ENCODE measurements at places on chromosomes 2 and 18. TPM values are rescaled to one million over a fixed set of nuclear protein-coding genes. Genes with fewer than 3 reads are reported as not detected.

The CCDC195 gene
- total RNA-seq: not detected

The GATA6 gene
- total RNA-seq: 124 TPM

The PEX13 gene
- total RNA-seq: 37.4 TPM

The SEC11C gene
- total RNA-seq: 32.3 TPM

The ALPI gene
- 4.4 TPM for total RNA-seq

The MARCHF4 gene
- not detected for total RNA-seq

The LONRF2 gene
- not detected for total RNA-seq

The SH3RF3 gene
- 1.1 TPM for total RNA-seq

The FHOD3 gene
- total RNA-seq: not detected

The ZNF396 gene
- total RNA-seq: 0.35 TPM

The GPAT2 gene
- total RNA-seq: not detected

The PLB1 gene
- total RNA-seq: 2.8 TPM

The NOP58 gene
- 147 TPM for total RNA-seq

- no peak for DNase-seq
Measured at GRCh38 chr2:70873541-70873940, 37.9 kb upstream of the CD207 start.

- DNase-seq: no peak
Measured at GRCh38 chr2:240114233-240114632, 21.9 kb downstream of the COPS9 start.

- DNase-seq: no peak
Measured at GRCh38 chr2:55899881-55900280, 23.7 kb downstream of the EFEMP1 start.

- DNase-seq: no peak
Measured at GRCh38 chr2:201668402-201668910, 25.2 kb upstream of the TMEM237 start.

- peak; percentile 89 for DNase-seq
Measured at GRCh38 chr2:127100251-127101047, 6.5 kb downstream of the BIN1 start.

- DNase-seq: peak; percentile 11
Measured at GRCh38 chr2:109083771-109084170, 45.2 kb upstream of the SH3RF3 start.

DNA sequence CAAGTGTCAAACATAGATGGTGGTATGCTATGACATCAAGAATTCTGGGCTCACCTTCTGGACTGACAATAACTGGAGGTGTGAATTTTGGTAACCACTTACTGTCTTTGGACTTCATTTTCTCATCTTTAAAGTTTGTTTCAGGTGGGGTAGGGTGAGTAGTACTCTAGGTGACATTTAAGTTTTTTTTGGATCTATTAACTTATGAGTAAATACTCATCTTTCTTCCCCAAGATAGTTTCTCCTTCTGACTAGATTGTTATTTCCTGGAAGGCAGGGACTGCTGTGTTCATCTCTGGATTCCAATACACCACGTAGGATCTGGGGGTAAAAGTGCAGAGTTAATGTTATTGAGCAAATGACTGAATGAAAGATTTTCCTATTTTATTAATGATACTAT, 55.9 kb downstream of the ICOS start:
- DNase-seq: no peak

- no peak for DNase-seq
Measured at GRCh38 chr2:205688417-205689200, 6.3 kb downstream of the NRP2 start.

GRCh38 chr2:216078776-216079175, 2.8 kb downstream of the PECR start:
- no peak for DNase-seq

- DNase-seq: no peak
Measured at GRCh38 chr2:144796936-144797335, 277.0 kb upstream of the ZEB2 start.

- DNase-seq: no peak
Measured at GRCh38 chr2:33358878-33359277, 117.6 kb upstream of the RASGRP3 start.

GRCh38 chr18:5444847-5445246, 99.0 kb downstream of the EPB41L3 start:
- no peak for DNase-seq

- DNase-seq: no peak
Measured at GRCh38 chr2:151930042-151930441, 101.8 kb upstream of the ARL5A start.

- no peak for DNase-seq
Measured at GRCh38 chr2:234964631-234965461, 13.0 kb downstream of the SH3BP4 start.

GRCh38 chr2:236631281-236631855, 61.7 kb downstream of the ACKR3 start:
- no peak for DNase-seq

DNA sequence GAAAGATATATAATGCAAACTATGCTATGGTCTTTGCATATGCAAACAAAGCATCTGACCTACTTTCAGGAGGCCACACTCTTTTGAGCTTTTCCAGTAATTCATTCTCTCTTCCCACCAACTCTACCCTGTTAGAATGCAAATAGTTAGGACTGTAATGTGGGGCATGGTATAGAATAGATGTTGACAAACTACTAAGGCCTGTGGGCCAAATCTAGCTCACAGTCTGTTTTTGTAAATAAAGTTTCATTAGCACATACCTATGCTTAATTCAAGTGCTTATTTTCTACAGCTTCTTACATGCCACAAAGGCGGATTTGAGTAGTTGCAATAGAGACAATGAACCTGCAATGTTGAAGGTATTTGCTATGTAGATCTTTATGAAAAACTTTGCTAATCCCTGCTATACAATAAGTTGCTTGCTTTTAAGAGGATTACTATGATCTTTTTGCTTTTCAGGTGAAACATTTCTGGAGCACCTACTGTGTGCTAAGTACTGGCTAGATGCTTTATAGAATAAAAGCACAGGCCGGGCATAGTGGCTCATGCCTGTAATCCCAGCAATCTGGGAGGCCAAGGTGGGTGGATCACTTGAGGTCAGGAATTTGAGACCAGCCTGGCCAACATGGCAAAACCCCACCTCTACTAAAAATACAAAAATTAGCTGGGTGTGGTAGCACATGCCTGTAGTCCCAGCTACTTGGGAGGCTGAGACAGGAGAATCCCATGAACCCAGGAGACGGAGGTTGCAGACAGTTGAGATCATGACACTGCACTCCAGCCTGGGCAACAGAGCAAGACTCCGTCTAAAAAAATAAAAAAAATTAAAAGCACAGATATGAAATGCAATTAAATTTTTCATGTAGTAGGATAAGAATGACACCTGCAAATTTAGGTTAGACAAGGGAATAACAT, 267.8 kb downstream of the DPP10 start:
- DNase-seq: no peak

GRCh38 chr2:235803028-235803427, 309.2 kb downstream of the AGAP1 start:
- DNase-seq: no peak

DNA sequence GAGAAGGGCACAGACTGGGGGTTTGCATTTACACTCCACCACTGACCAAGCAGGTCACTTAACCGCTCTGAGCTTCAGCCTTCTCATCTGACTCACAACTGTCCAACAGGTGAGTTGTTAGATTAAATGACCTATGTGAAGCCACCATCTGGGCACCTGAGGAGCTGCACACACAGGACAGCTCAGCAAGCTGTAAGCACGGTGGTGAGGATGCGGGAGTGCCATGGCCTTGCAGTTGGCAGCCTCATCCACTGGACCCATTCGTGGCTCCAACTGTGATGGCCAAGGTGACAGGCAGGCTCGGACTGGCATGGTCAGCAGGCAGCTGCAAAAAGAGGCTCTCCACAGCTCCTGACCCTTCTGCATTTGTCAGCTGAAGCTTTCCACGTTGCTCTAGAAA, 23.3 kb upstream of the AMMECR1L start:
- peak; percentile 49 for DNase-seq

DNA sequence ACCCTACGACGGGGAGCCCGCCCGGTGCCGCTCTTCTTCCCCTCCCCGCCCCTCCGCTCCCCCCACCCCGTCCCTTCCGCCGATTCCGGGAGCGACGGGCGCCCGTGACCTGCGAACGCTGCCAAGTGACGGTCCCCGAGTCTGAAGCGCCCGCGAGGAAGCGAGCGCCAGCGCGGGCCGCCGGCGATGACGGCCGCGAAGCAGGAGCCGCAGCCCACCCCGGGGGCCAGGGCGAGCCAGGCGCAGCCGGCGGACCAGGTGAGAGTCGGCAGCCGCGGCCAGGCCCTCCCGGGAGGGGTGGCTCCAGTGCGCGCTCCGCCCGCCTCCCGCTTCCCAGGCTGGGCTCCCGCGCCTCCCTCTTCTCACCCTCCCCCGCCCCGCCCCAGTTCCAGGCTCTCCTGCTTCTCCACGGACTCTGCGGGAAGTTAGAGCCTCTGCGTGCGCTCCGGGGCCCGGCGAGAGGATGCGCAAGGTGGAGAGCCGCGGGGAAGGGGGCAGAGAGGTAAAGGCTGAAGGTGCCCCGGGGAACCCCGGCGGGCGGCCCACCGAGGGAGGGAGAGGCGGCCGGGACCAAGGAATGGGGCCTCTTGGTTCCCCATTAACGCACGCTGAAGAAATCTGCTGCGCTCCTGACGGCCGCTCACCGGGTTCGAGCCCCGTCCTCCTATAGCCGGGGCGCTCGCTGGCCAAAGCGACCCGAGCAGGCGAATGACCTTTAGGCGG, 719.5 kb downstream of the DPP10 start:
- DNase-seq: no peak

DNA sequence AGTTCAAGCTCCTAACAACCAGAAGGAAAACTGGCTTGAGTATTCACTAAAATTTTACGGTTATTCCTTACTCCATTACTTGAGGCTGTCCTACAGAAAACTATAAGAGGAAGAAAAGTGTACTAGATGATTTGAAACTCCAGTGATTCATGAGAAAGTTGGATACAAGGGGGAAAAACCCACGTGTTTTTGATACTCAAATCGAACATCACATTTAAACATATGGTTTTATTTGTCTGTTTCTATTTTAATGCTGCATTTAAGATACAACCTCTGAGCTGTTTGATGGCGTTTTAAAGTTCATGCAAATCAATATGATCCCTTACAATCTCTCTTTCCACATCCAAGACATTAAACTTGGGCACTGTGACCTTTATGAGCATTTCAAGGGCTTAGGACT, 125.1 kb upstream of the LMAN1 start:
- DNase-seq: no peak

- DNase-seq: no peak
Measured at GRCh38 chr18:6842081-6842480, 112.6 kb downstream of the ARHGAP28 start.

GRCh38 chr2:26735883-26736588, 28.0 kb upstream of the SLC35F6 start:
- no peak for DNase-seq

DNA sequence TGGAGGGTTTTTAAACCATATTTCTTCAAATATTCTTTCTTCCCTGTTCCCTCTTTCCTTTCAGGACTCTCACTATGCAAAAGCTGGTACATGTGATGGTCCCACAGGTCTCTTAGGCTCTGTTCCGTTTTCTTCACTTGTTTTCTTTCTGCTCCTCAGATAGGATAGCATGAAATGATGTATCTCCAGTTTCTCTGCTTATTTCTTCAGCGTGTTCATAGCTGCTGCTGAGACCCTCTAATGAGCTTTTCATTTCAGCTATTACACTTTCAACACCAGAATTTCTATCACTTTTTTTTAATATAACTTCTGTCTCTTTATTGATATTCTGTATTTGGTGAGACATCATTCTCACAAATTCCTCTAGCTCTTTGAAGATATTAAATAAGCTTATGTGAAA, 63.9 kb downstream of the KCNG2 start:
- DNase-seq: no peak

DNA sequence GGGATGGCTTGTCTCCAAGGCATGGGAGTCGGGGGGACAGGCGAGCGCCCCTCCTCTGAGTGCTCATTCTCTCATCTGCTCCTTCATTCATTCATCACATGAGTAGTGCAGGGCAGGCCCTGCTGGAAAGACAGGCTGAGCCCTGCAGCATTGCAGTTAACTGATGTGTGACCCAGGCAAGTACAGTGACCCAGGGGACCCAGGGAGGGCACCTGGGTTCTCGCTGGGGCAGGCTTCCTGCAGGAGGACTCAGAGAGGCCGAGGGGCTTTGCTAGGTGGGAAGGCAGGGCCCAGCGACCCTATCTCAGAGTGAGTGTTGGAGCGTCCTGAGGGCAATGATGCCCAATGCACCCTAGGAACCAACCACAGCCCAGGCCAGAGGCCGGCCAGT, 30.6 kb downstream of the HJURP start:
- DNase-seq: no peak

DNA sequence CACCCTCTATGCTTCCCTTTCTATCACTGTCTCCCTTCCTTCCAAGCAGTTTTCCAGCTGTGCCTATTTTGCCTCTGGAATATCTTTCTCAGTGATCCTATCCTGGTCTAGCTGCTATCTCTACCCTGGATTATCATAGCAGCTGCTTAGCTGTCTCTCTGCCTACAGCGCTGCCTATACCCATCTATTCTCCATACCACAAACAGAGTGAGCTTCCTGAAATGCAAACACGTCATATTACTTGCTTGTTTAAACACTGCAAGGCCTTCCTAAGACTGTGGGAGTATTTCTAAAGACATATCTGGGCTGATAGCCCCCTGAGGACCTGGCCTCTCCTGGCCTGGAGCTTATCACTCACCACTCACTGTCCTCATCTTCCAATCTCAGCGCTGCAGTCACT, 220.1 kb downstream of the NAPG start:
- DNase-seq: no peak

GRCh38 chr2:57180042-57180567, 866.5 kb upstream of the VRK2 start:
- DNase-seq: no peak

- no peak for DNase-seq
Measured at GRCh38 chr18:44793685-44794084, 113.0 kb downstream of the SETBP1 start.

GRCh38 chr2:237141571-237142051, 55.9 kb downstream of the COPS8 start:
- DNase-seq: no peak

- DNase-seq: no peak
Measured at GRCh38 chr18:52063923-52064322, 276.1 kb upstream of the DCC start.

GRCh38 chr18:49645841-49646351, 84.0 kb downstream of the LIPG start:
- no peak for DNase-seq

Measured in Caco-2 (cell line).